ENCODE measurements at places on chromosomes 1 and 21. TPM values are rescaled to one million over a fixed set of nuclear protein-coding genes. Genes with fewer than 3 reads are reported as not detected.

DNA sequence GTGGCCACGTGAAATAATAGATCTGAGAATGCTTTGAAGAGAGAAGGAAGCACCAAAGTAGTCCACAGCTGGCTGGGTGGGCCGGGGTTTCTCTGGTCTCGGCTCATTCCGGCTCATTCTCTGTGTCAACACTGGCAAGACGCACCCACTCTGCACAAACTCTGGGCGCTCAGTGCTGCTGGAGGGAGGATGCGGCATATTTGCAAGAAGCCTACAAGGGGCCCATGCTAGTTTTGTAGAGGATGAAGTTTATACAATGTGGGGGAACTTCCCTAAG is 28.8 kb upstream of the TMPRSS2 start:
- DNase-seq: no peak

- DNase-seq: no peak
Measured at GRCh38 chr21:42260121-42260520, 41.2 kb downstream of the ABCG1 start.

DNA sequence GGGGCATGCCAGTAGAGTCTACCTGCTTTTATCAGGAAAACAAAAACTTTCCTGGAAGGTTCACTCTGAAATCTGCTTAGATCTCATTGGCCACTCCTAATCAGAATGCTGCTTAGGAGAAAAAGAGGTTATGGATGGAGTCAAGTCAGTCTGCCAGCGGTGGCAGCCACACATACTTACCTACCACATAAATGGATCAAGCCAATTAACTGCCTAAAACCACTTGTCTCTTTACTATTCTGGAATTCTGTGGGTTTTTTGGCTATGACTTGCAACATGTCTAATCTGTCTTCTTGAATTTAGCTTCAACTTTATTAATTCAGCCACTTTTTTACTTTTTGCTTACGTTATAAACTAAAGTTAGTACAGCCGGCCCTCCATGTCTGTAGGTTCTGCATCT is 140.2 kb upstream of the SERTAD4 start:
- no peak for DNase-seq

- no peak for DNase-seq
Measured at GRCh38 chr1:172176206-172176605, 244.3 kb upstream of the C1orf105 start.

- DNase-seq: no peak
Measured at GRCh38 chr1:145828367-145829026, 4.5 kb downstream of the POLR3C start.

- DNase-seq: no peak
Measured at GRCh38 chr1:169144941-169145626, 38.6 kb downstream of the ATP1B1 start.

- no peak for DNase-seq
Measured at GRCh38 chr1:236747311-236747985, 47.6 kb upstream of the MTR start.

DNA sequence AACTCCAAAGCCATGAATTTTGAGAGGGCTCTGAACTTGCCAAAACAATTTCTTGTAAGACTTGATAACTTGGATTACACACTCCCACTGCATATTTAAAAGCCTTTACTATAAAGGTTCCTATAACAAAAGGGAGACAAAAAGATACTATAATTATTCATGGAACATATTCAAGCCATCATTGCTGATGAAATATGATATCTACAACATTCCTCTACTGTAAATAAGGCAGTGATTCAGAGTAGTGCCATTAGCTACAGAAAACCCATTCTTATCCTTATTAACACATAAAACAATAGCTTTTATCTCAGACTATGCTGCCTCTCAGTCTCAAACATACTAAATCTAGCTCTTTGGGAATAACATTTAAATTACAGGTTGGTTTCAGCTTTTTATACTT is 675.5 kb upstream of the CXADR start:
- no peak for DNase-seq

DNA sequence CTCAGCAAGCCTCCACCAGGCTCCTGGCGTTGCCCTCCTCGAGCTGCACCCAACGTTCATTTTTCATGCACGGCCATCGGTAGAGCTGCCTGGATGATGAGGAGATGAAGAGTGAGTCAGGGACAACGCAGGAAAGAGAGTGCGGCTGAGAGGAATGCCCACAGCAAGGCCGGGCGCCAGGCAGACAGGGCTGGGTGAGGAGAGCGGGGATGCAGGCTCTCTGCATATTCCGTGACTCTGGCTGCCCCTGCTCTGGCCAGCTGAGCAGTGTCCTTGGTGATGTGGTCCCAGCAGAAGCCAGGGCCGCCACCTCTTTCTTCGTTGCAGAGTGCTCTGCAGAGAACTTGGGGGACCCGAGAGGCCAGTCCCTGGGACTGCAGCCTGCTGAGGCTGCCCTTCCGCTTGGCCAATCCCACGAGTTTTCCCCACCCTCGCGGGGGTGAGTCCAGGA is 10.8 kb downstream of the UMODL1 start:
- peak; percentile 11 for DNase-seq

The PLOD1 gene
- 68.4 TPM for total RNA-seq

The PPFIA4 gene
- total RNA-seq: 2.3 TPM

The ST3GAL3 gene
- 8.9 TPM for total RNA-seq

The CFAP74 gene
- total RNA-seq: not detected

The HES5 gene
- total RNA-seq: not detected

The GSTM4 gene
- total RNA-seq: 41.8 TPM

The PROK1 gene
- total RNA-seq: not detected

The TEX38 gene
- not detected for total RNA-seq
